ENCODE measurements at places on chromosomes 2 and 18.

DNA sequence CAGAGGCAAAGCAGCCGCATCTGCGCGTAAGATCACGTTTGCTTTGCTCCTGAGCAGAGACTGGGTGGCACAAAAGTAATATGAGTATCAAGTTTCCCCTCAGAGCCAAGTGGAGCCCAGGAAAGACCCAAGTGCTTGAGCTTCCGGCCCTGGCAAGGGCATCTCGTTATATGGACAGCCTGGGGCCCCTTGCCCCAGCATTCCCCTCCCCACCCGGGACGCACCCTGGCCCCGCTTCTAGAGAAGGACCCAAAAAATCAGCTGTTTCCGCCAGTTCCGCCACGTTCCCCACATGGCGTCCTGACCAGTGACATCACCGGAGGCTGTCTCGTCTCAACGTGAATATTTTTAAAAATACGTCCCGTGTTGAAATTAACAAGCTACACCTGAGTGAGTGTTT, 135.1 kb downstream of the NFATC1 start:
- DNase-seq: no peak

DNA sequence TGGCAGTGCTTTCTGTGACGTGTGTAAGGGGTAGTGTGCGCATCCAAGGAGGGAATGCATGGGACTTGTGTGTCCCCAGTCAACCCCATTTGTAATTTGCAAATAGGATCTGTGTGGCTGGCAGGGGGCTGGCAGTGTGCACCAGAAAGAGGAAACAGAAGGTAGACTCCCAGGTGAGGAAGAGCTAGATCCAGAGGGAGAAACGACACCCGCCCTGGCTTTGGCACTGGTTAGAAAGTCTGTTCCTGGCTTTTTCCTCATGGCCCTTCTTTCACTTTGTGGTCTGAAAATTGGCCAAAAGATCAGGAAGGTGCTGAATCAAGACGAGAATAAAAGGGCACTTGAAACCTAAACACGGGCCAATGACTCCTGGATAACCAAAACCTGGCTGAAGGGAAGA, 33.3 kb downstream of the PRKCE start:
- no peak for DNase-seq

DNA sequence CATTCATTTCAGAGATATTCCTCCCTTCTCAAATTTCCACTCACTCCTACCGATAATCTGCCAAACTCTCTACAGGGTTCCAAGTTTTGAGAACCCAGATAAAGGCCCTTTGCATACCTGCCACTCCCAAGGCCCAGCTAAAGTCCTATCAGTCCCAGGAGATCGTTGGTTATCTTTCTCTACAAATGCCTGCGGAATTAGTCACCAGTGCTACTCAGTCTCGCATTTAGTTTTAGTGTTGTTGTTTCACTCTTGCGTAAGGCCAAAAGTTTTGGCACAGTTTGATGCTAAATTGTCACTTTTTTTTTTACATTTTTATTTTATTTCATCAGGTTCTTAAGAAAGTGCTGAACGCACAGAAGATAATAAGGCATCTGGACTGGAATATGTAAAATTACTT, 29.2 kb upstream of the SETBP1 start:
- DNase-seq: no peak

GRCh38 chr18:44552706-44553105, 128.0 kb upstream of the SETBP1 start:
- no peak for DNase-seq

- DNase-seq: no peak
Measured at GRCh38 chr2:235990344-235990743, 177.8 kb downstream of the GBX2 start.

DNA sequence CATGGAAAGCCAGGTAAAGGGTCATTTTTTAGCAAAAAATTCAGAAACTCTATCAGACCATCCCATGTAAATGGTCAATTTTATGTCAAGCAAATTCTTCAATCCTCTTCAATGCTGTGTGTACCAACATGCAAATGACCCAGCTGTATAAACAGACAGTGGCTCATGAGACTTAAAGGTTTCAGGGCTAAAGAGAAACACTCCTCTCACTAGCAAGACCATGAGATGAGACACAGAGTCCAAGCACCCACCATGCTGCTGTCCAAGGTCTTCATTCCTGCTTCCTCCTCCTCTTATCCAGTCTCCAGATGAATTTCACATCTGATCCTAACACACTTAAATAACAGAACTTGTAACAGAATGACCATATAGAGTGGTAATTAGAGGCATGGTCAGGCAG, 30.8 kb upstream of the ONECUT2 start:
- DNase-seq: no peak

GRCh38 chr18:48203961-48204666, 205.1 kb downstream of the ZBTB7C start:
- no peak for DNase-seq

DNA sequence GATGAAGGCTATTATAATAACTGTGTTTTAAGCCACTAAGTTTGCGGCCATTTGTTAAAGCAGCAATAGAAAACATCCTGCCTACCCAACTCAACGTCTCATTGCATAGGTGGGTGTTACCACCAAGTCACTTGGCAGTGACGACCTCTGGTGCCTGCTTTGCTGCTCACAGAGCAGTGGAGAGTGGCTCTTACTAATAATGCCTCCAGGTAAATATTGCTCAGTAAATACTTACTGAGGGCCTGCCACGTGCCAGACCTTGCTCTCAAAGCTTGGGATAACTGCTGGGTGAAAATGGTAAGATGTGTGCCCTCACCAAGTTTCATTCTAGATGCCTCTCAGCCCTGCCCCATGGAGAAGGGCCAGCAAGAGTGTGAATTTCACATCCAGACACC, 27.7 kb downstream of the ITGA6 start:
- no peak for DNase-seq

- no peak for DNase-seq
Measured at GRCh38 chr18:34207344-34207851, 17.3 kb downstream of the NOL4 start.

DNA sequence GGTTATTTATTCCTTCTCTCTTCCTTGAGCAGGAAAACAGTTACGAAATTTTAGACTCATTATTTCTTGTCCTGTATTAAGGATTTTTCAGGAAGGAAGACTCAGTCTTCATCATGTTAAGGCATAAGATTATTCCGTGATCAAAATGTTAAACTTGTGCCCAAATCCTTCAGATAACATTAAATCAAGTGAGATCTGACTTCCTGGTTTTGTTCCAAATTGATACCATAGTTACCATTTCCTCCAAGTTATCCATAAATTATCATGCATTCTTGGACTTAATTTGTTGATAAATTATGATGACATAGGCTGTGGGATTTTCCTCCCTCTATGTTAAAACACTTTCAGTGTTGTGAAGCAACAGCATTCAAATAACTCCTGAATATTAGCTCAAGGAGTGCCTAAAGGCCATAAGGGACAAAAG, 31.9 kb downstream of the EFEMP1 start:
- DNase-seq: no peak
